KBM-7 (cell line): ENCODE measurements at places on chromosomes 12 and 14.

DNA sequence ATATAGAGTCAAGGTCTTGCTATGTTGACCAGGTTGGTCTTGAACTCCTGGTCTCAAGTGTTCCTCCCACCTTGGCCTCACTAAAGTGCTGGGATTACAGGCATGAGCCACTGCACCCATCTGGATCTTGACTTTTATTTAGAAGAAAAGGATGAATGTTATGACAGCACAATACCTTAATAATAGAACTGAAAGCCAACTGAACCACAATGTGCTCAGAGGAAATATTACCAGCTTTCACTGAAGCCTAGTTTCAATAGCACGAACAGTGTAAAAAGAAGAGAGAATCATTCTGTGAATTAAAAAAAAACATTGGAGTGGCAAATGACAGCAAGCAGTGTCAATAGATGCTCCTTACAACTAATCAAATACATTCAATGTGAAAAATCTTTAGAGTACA is 239.2 kb upstream of the RMST start:
- DNase-seq = no peak

DNA sequence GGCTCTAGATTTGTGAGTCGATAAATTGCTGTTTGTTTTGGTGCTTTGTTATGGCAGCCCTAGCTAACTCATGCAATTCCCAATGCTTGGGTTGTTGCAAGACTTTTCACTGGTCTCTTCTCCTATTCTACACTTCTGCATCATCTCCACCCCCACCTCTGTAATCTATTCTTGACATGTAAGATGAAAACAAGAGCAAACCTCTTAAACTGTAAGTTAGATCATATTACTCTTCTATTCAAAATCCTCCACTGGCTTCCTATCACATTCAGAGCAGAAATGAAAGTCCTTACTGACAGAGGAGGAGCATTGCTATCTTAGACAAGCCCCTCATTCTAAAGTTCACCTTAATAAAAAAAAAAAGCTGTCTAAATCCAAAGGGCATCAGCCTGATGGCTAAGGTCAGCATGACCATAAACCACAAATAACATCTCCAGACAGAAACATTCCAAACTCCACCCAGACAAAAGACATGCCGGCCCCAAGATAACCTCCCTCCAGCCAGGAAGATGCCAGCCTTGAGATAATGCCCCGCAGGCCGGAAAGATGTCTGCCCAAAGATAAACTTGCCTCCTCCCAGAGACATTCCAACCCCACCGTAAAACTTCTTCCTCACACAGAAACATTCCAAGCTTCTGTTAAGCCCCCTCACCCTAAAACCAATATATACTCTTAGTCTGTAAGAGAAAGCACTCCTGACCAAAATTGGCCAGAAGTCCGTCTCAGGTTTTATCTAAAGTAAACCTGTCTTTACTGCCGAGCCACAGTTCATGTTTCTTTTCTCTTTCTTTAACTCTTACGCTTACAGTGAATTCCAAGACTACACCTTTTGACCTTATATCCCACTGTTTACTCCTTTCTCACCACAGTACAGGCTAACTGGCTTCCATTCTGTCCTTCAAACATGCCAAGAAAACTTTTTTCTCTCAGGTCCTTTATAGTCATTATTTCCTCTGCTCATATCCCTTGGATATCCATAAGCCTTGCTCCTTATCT is 308.9 kb downstream of the KCNH5 start:
- DNase-seq = no peak

- peak; percentile 73 for DNase-seq
Measured at GRCh38 chr12:105382771-105383622, 52.5 kb downstream of the C12orf75 start.

DNA sequence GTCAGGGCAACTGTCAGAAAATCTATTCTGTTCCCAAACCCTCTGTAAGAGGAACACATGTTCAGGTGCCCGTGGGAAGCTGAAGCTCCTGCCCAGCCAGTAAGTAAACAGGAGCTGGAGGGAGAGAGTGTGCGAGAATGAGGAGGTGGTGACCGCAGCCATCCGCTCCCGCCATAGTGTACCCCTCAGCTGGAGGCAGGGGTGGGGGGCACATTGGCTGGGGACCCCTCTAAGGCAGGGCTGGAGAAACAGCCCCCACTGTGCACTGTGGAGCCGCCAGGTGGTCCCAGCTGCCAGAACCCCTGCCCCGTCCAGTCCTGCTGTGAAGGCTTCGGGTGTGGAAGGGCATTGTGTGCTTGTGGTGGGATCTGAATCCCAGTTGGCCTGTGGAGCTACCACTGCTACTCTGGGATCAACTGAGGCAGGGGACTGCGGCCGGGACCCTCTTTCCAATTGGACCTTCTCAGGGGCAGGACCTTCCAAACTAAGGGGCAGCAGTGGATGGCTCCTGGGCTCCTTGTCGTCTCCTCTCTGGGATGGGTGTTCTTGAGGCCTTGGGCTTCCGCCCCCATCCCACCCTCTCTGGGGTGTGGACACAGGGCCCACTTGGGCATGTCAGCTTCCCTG is 59.6 kb downstream of the TSPAN9 start:
- DNase-seq = no peak

DNA sequence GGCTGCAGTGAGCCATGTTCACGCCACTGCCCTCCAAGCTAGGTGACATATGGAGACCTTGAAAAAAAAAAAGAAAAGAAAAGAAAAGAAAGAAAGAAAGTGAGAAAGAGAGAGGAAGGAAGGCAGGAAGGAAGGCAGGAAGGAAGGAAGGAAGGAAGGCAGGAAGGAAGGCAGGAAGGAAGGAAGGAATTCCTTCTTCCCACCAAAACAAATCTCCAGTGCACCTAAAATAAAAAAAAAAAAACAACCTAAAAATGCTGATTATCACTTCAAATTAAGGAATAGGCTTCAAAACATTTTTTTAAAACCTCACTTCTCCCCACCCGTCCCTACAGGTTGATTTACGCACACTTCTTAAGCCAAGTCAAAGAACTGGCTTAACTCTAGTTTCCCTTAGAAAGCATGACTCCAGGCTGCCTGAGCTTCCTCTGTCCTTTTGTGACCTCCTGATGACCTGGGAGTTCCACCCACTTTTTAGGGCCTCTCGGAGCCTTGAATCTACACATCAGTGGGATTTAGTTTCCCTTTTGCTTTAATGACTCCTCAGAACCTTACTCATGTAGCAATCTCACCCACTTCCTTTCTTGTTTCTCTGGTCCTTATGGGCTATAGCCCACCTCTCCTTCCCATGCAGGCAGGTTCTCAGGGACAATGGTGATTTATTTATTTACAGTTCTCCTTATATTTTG is 18.6 kb downstream of the DUSP6 start:
- peak; percentile 88 for DNase-seq

DNA sequence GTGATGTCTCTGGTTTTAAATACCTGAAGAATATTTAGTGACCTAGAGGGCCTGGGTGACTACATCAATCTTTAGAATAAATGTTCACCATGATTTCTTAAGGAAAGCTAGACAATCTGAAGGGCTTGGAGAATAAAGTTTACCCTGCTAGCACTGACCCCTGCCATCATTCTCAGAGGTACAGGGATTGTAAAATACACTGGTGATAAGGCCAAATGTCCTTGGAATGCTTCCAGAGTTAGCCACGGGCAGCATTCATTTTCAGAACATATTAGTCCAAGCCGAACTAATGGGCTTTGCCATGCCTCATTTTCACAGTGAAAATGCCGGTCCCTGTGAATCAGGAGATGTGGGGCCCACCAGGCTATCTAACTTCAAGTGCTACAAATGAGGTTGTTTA is 1381.7 kb upstream of the SEL1L start:
- no peak for DNase-seq

DNA sequence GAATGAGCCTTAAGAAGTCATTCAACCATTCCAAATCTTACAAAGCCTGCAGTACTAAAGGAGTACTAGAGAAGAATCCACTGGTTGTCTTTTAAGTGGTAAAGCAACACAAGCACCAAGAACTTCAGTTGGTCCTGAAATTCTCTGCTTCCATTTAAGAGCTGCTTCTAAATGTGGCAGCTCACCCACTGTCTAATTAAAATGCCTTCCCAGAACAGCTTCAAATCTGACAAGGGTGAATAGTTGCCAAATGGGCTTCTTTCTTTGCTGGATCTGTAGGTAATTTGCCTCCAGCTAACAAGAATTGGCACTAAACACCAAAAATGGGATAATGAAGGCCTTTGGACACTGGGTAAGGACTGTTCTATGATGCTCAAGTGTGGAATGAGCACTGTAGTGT is 72.2 kb upstream of the NAP1L1 start:
- no peak for DNase-seq

DNA sequence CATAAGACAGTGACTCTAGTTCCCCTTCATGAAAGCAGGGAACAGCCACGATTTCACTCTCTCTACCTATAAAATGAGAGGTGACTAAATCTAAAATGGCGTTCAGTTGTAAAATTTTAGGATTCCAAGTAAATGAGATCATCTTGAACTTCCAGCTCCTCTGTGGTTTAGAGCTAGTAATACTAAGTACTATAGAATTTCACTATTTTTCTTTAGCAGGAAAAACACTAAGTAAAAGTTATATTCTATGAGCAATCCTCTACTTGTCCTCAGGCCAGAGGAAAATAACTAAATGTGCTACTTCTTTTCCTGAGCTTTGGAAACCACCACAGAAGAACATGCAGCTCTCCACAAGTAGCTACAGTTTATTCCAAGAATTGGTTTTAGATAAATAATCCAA is 55.6 kb downstream of the NIN start:
- no peak for DNase-seq

- no peak for DNase-seq
Measured at GRCh38 chr12:23556661-23557060, 392.8 kb downstream of the SOX5 start.

DNA sequence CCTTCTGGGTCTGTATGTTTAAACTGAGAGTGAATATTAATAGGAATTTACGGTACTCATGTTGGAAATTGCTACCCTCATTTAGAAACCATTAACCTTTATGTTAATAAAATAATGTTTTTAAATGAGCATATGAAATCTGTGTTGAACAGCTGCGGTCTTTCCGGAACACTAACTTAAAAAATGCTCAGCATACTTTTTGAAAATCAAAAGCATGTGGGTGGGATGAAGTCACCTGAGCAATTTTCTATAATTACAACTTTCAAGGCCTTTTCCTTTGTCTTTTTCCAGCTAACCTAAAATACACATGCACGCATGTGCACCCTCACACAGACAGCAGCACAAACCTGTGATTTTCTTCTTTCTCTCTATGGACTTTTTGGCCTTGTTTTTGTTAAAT is 39.8 kb downstream of the BORCS5 start:
- DNase-seq = no peak

DNA sequence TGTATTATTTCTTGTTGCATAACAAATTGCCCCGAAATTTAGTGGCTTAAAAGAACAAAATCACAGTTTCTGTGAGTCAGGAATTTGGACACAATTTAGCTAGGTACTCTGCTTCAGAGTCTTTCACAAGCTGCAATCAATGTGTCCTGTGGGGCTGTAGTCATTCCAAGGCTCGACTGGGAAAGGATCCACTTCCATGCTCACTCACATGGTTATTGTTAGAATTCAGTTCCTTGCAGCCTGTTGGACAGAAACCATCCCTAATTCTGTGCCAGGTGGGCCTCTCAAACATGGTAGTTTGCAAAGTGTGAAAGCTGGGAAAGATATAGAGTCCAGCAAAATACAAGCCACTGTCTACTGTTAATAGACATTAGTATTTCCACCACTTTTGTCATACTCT is 59.7 kb upstream of the ARID2 start:
- no peak for DNase-seq

GRCh38 chr12:45389426-45389825 is 173.5 kb downstream of the ANO6 start:
- no peak for DNase-seq

- DNase-seq = no peak
Measured at GRCh38 chr12:51908876-51909592, 1.7 kb downstream of the ACVRL1 start.

- DNase-seq = no peak
Measured at GRCh38 chr12:20596061-20596460, 99.1 kb upstream of the SLCO1C1 start.

GRCh38 chr12:58358369-58358768 is 417.0 kb downstream of the ATP23 start:
- no peak for DNase-seq

DNA sequence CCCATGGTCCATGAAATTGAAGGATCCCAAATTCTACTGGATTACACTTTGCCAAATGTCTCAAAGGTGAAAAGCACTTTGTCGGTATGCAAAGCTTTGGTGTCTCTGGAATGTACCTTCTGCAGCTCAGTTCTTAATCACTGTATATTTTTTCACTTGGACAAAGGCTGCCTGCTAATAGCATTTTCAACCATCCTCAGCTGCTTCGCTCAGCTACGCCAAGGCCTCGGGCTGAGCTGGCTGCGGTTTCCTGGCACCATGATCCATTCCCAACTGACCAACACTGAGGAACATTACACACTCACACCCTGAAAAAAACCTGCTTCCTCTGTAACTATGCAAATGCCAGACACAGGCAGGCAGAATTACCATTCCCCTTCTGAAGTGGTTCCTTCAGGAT is 335.2 kb downstream of the DPF3 start:
- no peak for DNase-seq

- DNase-seq = no peak
Measured at GRCh38 chr14:89828471-89829165, 125.9 kb downstream of the EFCAB11 start.

DNA sequence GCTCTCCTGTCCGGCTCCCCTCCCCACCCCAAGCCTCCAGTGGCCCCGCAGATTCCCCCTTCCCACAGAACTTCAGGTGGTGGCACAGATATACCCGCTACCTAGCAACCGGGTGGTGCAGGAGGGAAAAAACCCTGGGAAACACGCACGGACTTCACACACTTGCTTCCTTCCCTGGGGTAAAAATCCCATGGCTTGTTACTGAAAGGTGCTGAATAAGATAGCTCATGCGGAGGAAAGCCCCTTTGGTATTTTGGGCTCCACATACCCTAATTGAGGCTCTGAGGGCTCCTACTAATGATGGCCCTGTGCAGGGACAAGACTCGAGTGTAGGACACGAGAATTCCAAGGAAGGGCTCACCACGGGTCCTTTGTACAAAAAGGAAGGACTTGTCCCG is 869 bp upstream of the RIMBP2 start:
- no peak for DNase-seq

GRCh38 chr12:49644620-49644994 is 21.2 kb downstream of the PRPF40B start:
- peak; percentile 83 for DNase-seq

- peak; percentile 1 for DNase-seq
Measured at GRCh38 chr14:59869381-59870255, 958 bp downstream of the RTN1 start.

- no peak for DNase-seq
Measured at GRCh38 chr14:67267576-67268328, 26.5 kb downstream of the PALS1 start.

GRCh38 chr12:95446506-95446900 is 27.4 kb upstream of the METAP2 start:
- no peak for DNase-seq

DNA sequence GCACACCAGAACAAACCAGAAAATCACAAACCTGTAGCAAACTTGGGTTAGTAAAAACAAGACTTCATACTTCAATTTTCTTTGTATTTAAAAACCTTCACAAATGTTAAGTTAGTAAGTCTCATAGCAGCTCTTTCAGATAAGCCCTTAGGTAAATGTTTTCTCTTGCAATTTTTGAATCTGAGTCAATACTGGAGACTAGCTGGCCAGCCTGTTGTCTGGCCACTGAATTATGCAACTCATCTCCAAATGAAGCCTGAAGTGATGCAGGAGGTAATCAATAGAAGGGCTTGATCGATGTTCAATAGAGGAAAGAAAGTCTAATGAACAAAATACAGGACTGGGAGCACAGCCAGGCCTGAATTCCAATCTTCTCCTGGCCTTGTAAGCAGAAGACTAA is 465.2 kb downstream of the LRIG3 start:
- DNase-seq = no peak
